ENCODE measurements at places on chromosomes 7 and 10.
A peak's percentile ranks its signal among the peaks of the same experiment; 100 is the strongest.

GRCh38 chr7:92432299-92432946 lies 14.9 kb upstream of the GATAD1 start:
- DNase-seq, result no peak

- no peak for DNase-seq
Measured at GRCh38 chr10:60898321-60898720, 45.7 kb downstream of the RHOBTB1 start.

- peak; percentile 97 for DNase-seq
Measured at GRCh38 chr7:140696024-140696679, 356 bp upstream of the NDUFB2 start.

DNA sequence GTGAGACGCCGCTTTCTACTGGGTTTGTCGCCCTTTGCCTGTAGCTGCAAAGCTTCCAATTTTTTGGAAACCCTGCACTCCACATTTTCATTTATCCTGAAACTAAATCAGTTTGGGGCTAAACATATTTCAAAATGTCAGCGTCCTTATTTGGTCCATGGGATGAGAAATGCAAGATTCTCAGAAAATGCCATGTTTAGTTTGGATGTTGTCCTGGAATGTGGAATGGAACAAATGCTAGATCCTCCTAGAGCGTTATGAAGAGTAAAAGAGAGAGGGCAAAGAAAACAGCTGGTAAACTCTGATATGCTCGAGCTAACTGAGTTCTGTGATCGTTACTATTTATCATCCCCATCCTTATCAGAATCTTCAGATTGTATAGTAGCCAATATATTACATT lies 236.9 kb downstream of the KLF6 start:
- no peak for DNase-seq

DNA sequence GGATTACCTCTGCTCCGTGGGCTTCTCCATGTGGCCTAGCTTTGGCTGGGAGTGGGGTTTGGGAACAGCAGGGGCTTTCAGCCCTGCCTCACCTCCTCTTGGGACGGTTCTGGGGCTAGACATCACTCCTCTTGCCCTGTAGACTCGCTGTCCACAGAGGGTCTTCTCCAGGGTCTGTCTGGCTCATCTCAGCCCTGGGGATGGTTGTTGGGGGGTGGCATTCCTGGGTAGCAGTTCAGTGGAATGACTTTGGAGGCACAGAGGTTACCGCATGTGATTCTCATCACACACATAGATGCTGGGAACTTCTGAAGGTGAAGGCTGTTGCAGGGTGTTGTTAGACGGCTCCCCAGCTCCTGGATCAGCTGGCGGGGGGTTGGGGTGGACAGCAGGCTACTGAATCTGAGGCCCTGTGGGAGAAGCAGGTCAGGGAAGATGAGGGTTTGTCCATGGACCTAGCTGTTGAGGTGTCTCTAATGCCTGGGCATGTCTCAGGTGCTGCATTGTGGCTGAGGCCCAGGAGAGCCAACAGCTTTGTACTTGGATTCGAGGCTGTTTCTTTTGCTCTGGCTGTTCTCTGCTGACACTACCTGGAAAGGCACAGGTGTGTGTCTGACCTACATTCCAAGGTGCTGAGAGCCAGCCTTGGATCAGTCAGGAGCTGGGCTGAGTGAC lies 23.8 kb downstream of the RAMP3 start:
- DNase-seq, result no peak

Data from GM23338 (cell line).